ENCODE measurements at places on chromosomes 16 and 17.

DNA sequence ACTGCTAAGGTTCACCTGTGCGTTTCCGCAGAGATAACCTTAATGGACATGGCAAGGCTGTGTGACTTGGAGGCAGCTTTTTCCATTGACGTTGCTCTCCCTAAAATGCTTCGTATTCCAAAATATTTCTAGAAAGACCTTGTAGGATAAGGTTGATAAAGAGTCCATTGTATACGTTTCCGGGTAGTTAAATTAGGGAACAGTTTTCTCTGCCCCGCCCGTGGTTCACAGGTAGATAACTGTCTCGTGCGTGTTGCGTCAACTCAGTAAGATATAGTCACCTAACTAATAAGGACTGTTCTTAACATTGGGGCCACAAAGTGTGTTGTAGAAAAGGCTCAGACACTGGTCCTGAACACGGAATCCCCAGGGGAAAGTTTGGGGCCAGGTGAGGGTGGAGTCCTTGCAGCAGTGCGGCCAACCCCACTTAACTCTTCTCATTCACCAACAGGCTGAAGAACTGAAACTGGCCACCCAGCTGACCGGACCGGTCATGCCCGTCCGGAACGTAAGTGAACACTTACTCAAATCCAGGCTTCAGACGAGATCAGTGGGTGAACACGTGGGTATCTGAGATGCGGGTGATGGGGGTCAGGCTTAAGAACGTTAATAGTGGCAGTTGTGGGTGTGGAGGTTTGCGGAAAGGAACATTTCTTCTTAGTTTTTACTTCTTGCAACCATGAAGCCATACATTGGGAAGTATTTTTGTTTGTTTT, 1.6 kb downstream of the RPL13 start:
- no peak for DNase-seq

- no peak for DNase-seq
Observed at GRCh38 chr16:22693638-22694340, 120.2 kb upstream of the HS3ST2 start.

DNA sequence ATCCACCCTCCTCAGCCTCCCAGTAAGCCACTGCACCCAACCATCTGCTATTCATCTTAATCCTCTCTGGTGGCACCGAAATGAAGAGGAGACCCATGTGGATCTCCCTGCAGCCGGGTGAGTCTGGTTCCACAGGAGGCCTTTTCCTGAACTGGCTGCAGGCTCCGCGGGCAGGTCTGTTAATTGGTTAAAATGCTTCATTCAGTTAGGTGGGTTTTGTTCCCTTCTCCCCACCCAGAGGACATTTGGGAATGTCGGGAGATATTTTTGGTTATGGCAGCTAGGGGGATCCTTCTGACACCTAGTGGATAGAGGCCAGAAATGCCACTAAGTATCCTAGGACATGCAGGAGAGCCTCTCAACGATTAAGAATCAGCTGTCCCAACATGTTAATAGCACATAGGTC, 16.7 kb downstream of the C16orf54 start:
- DNase-seq = peak; percentile 11

GRCh38 chr17:41369023-41369422, 590 bp downstream of the KRT33B start:
- DNase-seq = no peak

DNA sequence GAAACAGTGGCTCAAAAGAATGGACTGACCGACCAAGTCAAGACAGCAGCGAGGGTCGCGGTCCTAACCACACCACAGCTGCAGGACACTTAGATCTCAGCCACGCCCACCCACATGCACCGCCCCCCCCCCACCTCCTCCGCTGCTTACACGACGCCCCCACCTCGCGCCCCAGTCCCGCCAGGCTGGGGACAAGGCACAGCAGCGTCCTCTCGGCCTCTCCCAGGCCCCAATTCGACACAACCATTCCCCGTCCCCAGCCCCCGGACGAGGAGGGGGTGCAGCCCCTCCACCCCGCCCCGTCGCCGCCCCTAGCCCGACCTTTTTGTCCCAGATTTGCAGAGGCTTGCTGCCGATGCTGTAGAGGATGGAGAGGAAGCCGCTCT, 477 bp downstream of the CFAP20 start:
- DNase-seq = peak; percentile 13

DNA sequence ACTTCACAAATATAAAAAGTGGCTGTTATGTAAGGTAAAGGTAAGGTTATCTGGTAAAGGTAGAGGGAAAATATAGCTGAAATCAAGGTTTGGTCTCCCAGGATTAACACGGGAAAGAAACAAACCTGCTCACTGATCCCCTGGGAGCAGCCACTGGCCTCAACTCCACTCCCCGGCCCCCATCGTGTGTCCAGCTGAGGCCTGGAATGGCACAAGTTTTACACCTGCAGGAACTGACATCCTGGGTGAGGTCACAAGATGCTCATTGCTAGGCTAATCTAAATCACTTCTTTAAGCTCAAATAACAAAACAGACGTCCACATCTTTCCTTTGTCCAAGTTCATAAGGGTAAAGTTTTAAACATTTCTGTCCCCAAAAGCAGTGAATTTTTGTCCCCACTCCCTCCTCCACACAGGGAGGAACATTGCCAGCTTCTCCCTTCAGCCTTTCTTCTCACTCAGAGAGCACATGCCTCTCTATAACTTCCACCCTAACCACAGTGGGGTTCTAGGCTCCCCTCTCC, 46.3 kb downstream of the ERN1 start:
- DNase-seq = no peak

DNA sequence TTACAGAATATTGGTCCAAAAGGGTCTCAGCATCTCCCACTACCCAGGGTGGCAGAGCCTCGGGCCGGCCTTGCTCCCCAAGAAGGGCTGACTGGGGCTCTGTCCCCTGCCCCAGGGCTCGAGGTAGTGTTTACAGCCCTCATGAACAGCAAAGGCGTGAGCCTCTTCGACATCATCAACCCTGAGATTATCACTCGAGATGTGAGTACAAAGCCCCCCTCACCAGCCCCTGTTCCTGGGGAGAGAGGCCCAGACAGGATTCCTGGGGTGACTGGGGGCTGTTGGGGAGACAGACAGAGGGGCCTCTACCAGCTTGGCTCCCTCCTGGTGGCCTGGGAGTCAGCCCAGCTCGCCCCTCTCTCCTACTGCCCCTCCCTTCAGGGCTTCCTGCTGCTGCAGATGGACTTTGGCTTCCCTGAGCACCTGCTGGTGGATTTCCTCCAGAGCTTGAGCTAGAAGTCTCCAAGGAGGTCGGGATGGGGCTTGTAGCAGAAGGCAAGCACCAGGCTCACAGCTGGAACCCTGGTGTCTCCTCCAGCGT, 6.1 kb upstream of the NLRC5 start:
- no peak for DNase-seq

DNA sequence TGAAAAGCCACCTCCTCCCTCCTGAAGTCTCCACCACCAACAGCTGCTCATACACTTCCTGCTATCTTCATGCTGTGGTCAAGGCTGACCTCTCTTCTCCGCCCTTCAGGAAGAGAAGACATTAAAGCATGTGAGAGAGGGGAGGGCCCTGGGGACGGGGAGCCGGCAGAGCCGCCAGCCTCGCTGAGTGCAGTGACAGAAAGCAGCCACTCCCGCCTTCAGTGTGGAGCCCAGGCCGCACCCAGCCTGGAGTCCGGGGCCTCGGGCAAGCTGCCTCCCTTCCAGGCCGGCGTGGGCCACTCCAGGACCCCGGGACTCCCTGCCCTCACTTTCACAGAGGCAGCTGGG, 94.7 kb upstream of the TNRC6C start:
- DNase-seq = no peak

GRCh38 chr17:75835654-75835987, 8.6 kb downstream of the UNC13D start:
- no peak for DNase-seq

DNA sequence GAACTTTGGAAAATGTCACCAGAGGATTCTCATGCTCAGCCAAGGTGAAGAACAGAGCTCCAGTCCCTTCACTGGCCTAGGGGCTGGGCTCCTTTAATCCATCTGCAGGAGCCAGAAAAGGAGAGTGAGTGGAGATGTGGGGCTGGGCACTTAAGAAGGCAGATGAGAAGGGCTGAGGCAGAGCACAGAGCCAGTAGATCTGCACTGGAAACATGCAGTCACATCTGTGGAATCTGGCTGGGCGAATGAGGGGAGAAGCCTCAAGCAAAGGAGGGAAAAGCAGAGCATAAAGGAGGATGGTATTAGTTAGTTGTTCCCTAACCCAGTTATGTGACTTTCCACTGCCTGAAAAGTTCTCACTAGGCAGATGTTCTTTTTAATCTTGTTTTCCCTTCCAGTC, 50.4 kb upstream of the BCAR1 start:
- DNase-seq = no peak

DNA sequence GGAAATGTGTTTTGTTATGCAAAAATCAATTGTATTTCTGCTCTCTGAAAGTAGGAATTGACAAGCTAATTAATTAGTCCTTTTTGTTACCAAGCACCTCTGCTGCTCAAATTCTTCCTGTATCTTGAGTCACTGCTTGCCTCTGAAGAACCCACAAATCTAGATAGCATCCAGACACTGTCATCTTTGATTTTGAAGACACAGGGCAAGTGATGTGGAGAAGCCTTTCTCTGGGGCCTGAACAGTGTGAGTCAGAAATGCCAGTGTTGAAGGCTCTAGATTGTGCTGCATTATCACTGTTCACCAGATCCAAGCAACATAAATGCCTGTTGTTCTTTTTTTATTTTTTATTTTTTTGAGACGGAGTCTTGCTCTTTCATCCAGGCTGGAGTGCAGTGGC, 10.9 kb upstream of the ST6GALNAC1 start:
- DNase-seq = no peak

DNA sequence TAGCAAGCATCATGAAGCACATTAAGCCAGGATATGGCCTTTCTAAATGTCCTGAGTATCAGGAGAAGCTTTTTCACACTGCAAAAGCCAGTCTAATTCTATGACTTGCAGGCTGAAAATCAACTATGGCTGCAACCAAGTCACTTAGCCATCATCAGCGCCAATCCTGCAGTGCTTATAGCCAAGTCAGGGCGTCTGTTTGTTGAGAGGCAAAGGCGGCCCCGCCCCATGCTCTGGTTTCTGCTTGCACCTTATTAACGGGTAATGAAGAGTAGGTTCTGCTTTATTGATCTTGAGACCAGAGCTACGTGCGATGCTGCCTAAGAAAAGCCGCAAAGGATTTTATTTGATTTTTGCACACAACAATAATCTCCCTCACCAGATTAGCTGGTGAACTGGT, 88.4 kb downstream of the CDH13 start:
- no peak for DNase-seq

DNA sequence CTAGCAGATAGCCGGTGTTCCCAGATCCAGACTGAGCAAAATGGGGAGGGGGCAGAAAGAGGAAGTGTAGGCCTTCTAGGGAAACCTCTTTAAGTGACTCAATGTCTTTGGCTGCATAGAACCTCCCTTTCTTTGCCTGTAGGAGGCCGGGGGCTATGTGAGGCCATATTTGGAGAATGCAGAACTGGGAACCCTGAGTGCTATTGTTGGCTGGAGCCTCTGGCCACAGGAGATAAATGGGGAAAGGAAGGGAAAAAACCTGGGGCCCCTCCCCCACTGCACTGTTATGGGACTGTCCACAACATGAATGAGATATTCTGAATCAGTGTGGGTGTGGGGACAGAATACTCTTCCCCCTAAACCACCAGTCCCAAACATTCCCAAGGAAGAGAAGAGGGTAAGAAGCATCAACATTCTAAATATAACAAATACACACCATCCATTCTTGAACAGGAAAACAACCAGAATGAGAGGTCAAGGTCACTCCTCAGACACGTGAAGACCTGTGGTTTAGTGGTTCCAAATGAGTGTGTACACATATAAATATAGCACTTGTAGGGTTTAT, 2.4 kb downstream of the VPS25 start:
- no peak for DNase-seq

Data from hematopoietic multipotent progenitor cell treated with erythropoietin and hydrocortisone succinate and interleukin-3 and kit ligand, for 17 days (in vitro differentiated cells).